Tibial nerve (tissue), 4 donors: ENCODE measurements at places on chromosomes 13 and 19.

DNA sequence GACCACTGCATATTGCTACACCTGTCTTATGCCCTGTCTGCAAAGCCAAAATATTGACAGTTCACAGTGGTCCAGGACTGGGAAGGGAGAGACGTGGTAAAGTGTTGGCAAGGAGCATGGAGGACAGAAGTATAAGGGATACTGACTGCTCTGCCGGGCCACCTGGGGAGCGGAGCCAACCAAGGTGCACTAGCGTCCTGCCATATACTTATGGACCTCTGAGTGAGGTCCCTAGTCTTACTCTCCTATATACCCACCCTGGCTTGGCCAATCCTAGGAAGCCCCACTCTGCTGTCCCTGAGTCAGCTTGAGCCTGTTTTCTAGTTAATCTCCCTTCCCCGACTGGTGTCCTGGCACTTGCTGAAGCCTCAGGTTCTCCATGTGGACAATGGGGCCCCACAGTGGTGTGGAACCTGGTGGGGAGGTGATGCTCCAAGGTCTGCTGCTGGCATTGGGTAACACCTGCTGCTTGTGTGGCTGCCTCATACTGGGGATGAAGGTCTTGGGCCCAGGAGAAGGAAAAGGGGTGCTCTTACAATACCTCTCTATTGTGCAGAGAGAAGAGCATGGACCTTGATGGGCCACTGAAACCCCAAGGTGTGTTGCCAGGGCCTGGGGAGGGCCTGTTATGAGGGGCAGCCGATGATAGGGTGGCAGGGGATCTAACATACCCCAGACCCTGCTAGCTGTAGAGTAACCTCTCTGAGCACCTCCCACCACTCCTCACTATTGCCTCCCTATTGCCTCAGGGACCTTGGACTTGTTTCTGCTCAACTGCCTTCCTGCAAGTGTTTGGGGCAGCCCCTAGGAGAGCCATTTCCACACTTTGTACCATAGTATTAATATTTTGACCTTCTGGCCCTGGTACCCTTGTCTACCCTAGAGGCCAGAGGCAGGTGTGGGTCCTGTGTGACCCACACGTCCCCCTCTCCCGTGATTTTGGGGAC, 6.7 kb upstream of the TRIM28 start:
- no peaks in the 10 kb centered on the region for H3K27me3 ChIP-seq
- H3K4me3 ChIP-seq = no peak overlapping the region
- H3K36me3 ChIP-seq = no peaks in the 10 kb centered on the region
- no peak for DNase-seq
- peaks cover 5% of the 10 kb centered on the region for H3K4me1 ChIP-seq

DNA sequence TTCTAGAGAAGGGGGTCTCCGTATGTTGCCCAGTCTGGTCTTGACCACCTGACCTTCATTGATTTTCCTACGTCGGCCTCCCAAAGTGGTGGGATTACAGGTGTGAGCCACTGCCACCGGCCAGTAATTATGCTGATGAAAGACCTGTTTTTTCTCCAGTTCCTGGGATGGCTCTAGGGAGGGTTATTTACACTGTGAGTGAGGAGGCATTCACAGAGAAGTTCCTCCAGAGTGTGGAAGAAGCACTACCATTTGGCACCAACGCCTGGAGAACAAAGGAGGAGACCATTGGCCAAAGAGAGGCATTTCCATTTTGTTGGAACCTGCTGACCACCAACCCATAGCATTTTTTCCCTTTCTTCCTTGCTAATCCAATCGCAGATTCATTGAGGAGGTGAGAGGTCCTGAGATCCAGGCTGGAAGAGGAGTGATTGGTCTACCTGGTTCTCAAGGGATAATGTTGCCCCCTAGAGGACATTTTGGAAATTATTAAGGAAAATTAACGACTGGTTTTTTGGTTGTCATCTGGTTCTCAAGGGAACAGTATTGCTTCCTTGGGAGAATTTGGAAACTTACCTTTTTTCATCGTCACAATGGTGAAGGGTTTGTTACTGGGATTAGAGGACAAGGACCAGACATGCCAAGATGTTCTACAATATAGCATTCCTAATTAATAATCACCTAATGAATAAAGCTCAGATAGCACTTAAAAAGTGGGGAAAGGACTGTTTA, 5.5 kb upstream of the SAE1 start:
- no peaks in the 10 kb centered on the region for H3K4me1 ChIP-seq
- no peak for DNase-seq
- H3K4me3 ChIP-seq = no peak overlapping the region

- no peaks in the 10 kb centered on the region for H3K27me3 ChIP-seq
- no peaks in the 10 kb centered on the region for H3K36me3 ChIP-seq
- no peak overlapping the region for H3K4me3 ChIP-seq
- no peaks in the 10 kb centered on the region for H3K4me1 ChIP-seq
- no peak overlapping the region for H3K27ac ChIP-seq
Observed at GRCh38 chr13:20856650-20857049, 45.9 kb downstream of the XPO4 start.

GRCh38 chr19:16380943-16381755, 56.5 kb downstream of the KLF2 start:
- DNase-seq = no peak
- no peak overlapping the region for H3K4me3 ChIP-seq
- H3K27ac ChIP-seq = peak overlapping the region; percentile 81
- H3K4me1 ChIP-seq = peaks cover 24% of the 10 kb centered on the region
- no peaks in the 10 kb centered on the region for H3K27me3 ChIP-seq

DNA sequence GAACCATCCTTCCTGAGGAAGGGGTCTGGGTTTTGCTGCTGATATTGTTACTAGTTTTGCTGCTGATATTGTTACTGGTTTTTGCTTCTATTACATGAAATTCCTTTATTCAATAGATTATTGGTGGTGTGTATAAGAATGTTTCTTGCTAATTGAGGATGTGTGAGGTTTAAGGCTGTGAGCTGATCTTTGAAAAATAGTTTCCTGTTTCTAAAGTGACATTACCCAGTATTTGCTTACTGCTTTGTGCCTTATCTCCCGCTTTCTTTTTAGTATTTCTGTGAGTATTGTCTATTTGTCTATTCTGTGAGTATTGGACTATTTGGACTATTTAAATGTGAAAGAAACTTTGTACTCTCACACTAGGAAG, 38.2 kb upstream of the C1QTNF9 start:
- no peak for DNase-seq
- H3K27me3 ChIP-seq = no peaks in the 10 kb centered on the region
- peak overlapping the region; percentile 30 for H3K4me3 ChIP-seq

DNA sequence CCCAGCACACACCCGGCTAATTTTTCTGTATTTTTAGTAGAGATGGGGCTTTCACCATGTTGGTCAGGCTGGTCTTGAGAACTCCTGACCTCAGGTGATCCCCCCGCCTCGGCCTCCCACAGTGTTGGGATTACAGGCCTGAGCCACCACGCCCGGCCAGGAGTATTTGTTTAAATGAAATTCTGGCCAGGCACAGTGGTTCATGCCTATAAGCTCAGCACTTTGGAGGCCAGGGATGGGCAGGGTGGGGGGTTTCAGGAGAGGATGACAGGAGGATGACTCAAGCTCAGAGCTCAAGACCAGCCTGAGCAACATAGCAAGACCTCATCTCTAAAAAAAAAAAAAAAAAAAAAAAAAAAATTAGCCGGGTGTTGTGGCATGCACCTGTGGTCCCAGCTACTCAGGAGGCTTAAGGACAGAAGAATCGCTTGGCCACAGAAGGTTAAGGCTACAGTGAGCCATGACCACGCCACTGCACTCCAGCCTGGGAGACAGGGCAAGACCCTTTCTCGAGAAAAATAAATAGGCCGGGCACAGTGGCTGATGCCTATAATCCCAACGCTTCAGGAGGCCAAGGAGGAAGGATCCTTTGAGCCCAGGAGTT, 8.2 kb upstream of the DHDH start:
- DNase-seq = no peak
- H3K4me3 ChIP-seq = no peak overlapping the region
- no peaks in the 10 kb centered on the region for H3K4me1 ChIP-seq
- no peaks in the 10 kb centered on the region for H3K36me3 ChIP-seq

GRCh38 chr19:48295458-48295857, 25.6 kb downstream of the ZNF114 start:
- no peaks in the 10 kb centered on the region for H3K4me1 ChIP-seq
- no peak overlapping the region for H3K27ac ChIP-seq
- DNase-seq = no peak
- no peaks in the 10 kb centered on the region for H3K36me3 ChIP-seq
- no peak overlapping the region for H3K4me3 ChIP-seq

- DNase-seq = no peak
- H3K4me1 ChIP-seq = no peaks in the 10 kb centered on the region
- H3K36me3 ChIP-seq = no peaks in the 10 kb centered on the region
- no peak overlapping the region for H3K27ac ChIP-seq
- H3K4me3 ChIP-seq = no peak overlapping the region
- H3K27me3 ChIP-seq = no peaks in the 10 kb centered on the region
Observed at GRCh38 chr19:50943074-50943828, 9.6 kb downstream of the KLK5 start.

- no peak overlapping the region for H3K27ac ChIP-seq
- no peaks in the 10 kb centered on the region for H3K27me3 ChIP-seq
- H3K4me3 ChIP-seq = no peak overlapping the region
- no peaks in the 10 kb centered on the region for H3K4me1 ChIP-seq
- peaks cover 23% of the 10 kb centered on the region for H3K36me3 ChIP-seq
- DNase-seq = no peak
Observed at GRCh38 chr19:35539850-35540249, 5.6 kb upstream of the TMEM147 start.

DNA sequence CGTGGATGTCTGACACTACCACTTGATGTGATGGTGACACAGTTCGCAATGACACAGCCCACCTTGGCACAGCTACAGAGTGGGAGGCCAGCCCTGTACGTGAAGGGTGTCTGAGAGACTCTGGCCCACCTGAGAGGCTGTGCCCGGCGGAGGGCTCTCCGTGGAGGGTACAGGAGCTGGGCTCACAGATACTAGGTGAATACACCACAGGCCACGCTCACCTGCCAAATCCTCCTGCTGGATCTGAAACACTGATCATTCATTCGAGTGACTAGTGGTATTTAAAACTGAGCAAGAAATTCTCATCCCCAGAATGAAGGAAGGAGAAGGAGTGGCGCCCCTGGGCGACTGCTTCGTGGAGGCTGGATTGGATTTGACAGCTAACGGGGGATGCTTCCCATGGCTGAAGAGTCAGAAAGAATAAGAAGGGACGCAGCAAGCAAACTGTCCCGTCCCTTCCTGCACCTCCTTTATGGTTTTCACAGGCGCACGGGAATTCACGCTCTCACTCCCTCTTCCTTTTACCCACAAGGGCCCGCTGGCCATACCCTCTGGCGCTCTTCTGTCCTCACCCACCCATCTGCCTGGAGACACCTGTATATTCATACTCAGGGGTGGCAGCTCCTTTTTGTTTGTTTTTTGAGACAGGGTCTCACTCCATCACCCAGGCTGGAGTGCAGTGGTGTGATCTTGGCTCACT, 25.0 kb downstream of the CEBPG start:
- H3K4me3 ChIP-seq = no peak overlapping the region
- no peaks in the 10 kb centered on the region for H3K36me3 ChIP-seq
- no peak overlapping the region for H3K27ac ChIP-seq

- H3K36me3 ChIP-seq = peaks cover 6% of the 10 kb centered on the region
- no peak for DNase-seq
- peak within 1 kb of the TSS; percentile 83 for H3K4me3 ChIP-seq
Observed at GRCh38 chr19:531753-532560, at the start of gene CDC34. TSS of gene CDC34 (plus strand) at chr19:531760. CDS start at chr19:531932, 172 bp downstream.

DNA sequence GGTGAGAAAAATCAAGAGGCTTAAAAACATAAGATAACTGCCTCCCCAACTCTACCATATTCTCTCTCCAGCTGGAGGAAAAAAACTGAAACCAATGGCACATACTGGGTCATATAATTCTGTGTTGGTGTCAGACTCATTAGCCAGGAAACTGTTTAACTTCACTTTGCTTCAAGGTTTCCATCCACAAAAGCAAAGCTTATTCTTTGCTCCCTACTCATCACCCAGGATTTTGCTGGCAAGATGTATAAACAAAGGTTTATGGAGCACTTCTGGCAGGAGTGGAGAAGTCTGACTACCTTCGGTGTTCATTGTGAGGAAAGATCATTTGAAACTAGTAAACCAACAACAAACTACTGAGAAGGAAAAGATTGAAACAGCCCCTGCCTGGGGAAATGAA, 197.5 kb upstream of the SERP2 start:
- no peaks in the 10 kb centered on the region for H3K4me1 ChIP-seq
- H3K27ac ChIP-seq = no peak overlapping the region
- H3K4me3 ChIP-seq = no peak overlapping the region
- H3K27me3 ChIP-seq = no peaks in the 10 kb centered on the region
- H3K36me3 ChIP-seq = no peaks in the 10 kb centered on the region
- DNase-seq = no peak

GRCh38 chr19:20385061-20385460, 180.5 kb downstream of the ZNF737 start:
- no peak overlapping the region for H3K4me3 ChIP-seq
- H3K4me1 ChIP-seq = no peaks in the 10 kb centered on the region
- H3K36me3 ChIP-seq = no peaks in the 10 kb centered on the region
- DNase-seq = no peak
- no peaks in the 10 kb centered on the region for H3K27me3 ChIP-seq
- no peak overlapping the region for H3K27ac ChIP-seq

DNA sequence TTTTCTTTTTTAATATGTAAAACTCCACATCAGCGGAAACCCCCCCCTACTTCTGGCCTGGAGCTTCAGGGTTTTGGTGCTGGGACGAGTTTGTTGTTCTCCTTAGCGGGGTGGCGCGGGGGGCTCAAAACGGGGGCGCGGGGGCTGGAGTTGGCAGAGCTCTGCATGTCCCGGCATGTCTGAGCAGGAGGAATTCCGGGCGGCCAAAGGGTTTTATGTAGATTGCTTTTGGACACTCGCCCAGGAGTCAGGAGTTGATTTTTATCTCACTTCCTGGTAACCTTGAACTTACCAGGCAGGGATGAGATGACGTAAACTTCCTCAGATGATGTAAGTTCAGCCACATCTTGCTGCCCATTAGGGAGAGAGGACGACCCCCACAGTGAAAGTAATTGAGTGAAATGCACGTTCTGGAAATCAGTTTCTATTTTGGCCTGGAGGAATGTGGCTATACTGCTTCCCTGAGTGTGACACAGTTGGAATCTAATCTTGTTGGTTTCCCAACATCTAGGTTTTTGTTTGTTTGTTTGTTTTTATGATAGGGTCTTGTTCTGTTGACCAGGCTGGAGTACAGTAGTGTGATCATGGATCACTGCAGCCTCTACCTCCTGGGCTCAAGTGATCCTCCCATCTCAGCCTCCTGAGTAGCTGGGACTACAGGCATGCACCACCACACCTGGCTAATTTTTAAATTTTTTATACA, 21.0 kb upstream of the GDF15 start:
- H3K4me3 ChIP-seq = peak overlapping the region; percentile 22
- no peak for DNase-seq
- peaks cover 44% of the 10 kb centered on the region for H3K36me3 ChIP-seq
- peak overlapping the region; percentile 82 for H3K27ac ChIP-seq
- no peaks in the 10 kb centered on the region for H3K27me3 ChIP-seq

GRCh38 chr13:37417060-37417441, 181.5 kb downstream of the POSTN start:
- no peaks in the 10 kb centered on the region for H3K4me1 ChIP-seq
- no peak overlapping the region for H3K27ac ChIP-seq
- DNase-seq = no peak
- H3K27me3 ChIP-seq = no peaks in the 10 kb centered on the region
- no peak overlapping the region for H3K4me3 ChIP-seq

- H3K27ac ChIP-seq = no peak overlapping the region
- no peaks in the 10 kb centered on the region for H3K4me1 ChIP-seq
- H3K27me3 ChIP-seq = no peaks in the 10 kb centered on the region
- H3K4me3 ChIP-seq = no peak overlapping the region
Observed at GRCh38 chr13:103540382-103540765, 474.2 kb upstream of the SLC10A2 start.
